ENCODE measurements at places on chromosomes 3 and 15.
A peak's percentile ranks its signal among the peaks of the same experiment; 100 is the strongest.

DNA sequence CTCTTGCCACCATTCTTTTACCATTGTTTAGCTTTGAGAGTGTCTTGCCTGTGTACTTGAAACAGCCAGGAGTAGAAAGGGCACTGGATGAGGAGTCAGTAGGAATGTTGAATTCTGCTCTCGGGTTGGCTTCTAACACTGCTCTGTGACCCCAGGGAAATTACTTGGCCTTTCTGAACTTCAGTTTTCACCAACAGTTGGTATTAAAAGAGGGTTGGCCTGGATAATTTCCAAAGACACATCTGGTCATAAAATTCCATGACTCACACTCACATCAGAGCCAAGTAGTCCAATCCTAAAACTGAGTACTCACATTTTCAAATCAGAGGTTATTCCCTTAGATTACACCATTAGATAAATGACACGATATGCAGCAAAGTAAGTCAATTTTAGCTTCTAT, 141.6 kb downstream of the ECT2 start:
- DNase-seq, result no peak

- DNase-seq, result no peak
Observed at GRCh38 chr3:31704591-31705179, 172.0 kb downstream of the STT3B start.

DNA sequence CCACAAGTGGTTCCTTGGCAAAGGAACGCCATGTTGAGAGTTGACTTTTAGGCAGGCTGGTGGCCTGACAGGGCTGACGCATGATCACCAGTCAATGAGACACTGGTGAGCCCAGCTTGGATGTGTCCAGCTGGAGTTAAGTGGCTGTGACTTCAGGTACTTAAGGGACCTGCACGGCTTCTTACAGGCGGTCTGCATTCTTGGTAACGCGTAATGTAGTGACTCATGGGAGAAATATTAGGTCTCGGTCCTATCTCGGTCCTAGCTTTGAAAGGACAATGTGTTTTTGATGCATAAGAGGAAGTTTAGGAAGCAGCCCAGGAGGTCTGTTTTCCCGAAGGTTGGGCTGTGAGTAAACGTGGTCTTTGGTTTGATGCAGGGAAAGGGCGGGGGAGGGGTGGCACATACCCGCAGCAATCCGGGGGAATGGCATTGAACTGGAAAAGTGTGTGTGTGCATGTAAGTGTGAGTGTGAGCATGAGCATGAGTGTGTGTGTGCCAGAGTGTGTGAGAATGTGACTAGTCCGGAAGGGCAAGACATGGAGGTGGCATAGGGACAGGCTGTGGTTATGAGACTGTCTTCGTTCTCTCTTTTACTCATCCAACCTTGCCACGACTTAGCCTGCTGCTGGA, 55.3 kb downstream of the FAM43A start:
- no peak for DNase-seq

DNA sequence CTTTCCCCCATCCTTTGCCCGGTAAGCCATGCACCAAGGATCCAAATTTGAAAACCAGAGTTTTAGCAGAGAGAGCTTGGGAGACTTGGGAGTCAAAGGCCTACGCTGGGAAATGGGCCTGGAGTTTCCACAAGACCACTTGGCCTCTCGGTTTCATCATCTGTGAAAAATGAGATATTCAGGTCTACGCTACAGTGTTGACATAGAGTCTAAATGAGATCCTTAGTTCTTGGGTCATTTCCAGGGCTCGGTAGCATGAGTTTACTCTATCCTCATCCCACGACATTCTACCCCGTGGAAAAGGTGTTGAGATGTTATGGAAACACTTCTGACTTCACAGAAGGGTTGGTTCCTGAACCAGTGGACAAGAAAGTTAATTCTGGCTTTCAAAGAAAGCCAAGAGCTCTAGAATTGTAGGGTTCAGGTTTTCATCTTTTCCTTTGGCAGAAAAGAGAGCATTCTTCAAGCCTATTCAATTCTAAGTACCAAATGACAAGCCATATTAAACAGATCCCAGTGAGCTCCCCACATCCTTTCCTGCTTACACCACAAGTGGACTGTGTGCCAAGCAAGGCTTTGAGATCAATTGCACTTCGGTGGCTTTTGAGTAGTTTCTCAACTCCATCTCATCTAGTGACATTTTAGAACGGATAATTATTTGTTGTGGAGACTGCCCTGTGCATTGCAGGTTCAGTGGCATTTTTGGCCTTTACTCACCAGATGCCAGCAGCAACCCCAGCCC, 219.7 kb downstream of the SLCO3A1 start:
- DNase-seq, result no peak

DNA sequence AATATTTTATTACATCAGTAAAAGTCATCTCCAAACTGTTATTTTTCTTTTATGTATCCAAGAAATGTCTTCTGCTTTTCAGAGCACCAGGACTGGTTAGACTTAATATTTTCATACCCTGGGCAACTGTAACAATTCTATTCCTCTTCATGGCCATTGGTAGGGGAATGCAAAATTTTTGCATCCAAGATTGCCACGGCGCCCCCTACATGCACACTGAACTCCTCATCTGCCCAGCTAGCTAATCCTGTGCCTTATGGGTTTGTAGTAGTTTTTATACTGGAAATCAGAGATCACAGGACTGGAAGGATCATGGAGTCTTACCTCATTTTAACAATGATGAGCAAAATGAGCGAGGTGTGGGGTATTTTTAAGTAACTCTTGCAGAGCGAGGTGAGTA, 74.2 kb downstream of the CRTC3 start:
- no peak for DNase-seq

GRCh38 chr3:186883686-186884058, 41.2 kb downstream of the ADIPOQ start:
- DNase-seq, result no peak

GRCh38 chr15:82833362-82833682, 23.9 kb downstream of the WHAMM start:
- no peak for DNase-seq

DNA sequence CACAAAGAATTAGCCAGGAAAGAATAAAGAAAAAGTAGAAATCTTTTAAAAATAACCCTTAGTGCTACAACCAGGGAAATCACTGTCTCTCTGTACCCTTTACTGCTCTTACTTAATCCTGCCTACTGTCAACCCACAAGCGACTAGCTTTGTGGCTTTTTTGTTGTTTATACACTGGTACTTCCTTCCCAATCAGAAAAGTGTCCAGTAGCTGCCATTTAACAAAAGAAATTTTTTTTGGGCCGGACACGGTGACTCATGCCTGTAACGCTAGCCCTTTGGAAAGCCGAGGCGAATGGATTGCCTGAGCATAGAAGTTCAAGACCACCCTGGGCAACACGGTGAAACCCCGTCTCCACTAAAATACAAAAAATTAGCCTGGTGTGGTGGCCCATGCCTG, 13.8 kb upstream of the FAM219B start:
- no peak for DNase-seq

GRCh38 chr3:72678867-72679266, 169.4 kb downstream of the SHQ1 start:
- no peak for DNase-seq

GRCh38 chr3:191268737-191269136, 60.5 kb upstream of the CCDC50 start:
- DNase-seq, result no peak

- DNase-seq, result peak; percentile 45
Observed at GRCh38 chr3:13705051-13705450, 156.1 kb downstream of the FBLN2 start.

GRCh38 chr15:62834686-62835329, 207.7 kb upstream of the TPM1 start:
- DNase-seq, result no peak

DNA sequence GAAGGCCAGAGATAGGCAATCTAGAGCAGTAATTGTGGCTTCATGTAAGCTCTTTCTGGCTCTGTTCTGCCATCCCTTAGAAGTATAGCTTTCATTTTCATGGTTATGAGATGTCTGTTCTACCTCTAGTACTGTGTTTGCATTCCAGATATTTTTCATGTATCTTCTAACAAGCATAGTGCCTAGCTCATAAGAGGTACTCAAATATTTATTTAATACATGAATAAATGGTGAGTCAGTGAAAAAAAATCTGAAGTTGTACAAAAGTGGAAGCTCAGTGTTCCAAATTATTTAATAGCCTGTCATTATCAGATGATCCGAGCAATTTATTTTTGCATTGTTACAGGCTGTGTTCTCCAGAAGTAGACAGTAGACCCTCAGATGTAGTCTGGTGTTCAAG, 64.3 kb downstream of the OXSM start:
- no peak for DNase-seq

DNA sequence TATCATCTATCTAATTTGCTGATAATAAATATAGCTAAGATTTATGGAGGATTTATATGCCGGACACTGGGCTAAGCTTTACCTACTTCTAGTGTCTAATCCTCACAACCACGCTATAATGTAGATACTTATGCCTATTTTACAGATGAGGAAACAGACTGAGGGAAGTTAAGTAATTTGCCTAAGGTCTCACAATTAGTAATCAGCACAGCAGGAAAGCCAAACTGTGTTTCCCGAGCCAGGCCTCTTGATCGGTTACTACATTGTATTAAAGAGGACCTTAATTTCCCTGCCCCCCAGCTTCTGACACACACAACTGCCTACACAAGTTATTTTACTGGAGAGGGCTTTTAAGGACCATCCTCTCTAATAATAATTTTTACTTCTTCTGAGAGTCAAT, 40.9 kb downstream of the ONECUT1 start:
- no peak for DNase-seq

DNA sequence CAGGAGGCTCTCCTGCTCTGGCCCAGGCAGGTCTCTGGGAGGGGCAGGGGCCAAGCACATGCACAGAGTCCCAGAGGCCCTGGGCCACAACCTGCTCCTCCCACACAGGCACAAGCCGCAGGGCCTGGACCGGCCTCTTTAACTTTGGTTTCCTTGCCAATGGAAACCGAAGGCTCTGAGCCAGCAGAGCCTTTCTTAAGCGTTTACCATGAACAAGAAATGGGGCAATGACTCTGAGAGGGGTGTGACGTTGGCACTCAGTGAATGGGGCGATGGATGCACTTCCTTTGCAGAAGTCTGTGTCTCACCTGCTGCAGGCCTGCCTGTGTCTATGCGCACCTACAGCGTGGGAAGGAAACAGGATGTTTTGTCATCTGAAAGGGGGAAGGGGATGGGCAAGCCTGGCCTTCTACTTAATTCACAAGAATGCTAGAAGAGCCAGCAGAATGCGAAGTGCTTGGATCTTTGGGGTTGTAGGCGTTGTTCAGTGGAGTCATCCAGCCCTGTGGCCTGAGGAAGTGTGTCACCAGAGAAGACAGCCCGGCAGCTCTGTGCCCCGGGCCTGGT, 41.8 kb downstream of the IFT122 start:
- peak; percentile 95 for DNase-seq

DNA sequence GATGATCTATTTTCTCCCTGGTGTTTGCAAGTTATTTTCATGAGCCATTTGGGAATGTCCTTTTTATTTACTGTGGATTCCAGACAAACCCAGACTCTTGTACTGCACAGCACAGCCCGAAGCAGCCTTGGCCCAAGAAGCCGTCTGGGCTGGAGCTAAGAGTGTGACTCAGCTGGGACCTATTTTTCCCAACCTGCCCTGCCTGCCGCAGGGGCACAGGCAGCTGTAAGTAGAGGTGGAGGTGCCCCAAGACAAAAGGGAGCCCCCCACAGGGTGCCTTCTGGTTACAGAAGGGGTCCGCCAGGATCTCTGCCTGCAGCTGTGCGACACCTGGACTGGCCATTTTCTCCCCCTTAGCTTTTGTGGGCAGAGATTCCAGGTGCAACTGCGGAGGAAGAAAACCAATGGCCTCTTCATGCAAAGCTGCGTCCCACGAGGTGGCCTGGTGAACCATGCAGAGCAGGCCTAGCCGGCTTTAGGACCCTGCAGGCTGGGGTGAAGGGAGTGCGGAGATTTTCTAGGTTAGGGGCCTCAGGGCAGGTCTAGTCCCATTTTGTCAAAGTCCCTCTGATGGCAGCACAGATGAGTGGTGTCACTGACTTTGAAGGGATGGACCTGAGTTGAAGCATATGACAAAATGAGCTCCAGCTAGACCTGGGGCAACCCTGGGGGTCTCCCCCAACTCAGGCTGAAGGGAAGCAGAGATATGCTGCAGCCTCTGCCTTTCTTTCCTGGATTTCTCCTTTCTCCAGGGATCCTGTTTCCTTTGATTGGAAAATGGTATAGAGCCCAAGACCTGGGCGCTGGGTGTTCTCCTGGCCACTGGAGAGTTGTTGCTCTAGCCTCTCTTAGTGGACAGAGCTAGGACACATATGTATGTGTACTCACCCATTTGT, 131.2 kb downstream of the KLF13 start:
- peak; percentile 82 for DNase-seq

DNA sequence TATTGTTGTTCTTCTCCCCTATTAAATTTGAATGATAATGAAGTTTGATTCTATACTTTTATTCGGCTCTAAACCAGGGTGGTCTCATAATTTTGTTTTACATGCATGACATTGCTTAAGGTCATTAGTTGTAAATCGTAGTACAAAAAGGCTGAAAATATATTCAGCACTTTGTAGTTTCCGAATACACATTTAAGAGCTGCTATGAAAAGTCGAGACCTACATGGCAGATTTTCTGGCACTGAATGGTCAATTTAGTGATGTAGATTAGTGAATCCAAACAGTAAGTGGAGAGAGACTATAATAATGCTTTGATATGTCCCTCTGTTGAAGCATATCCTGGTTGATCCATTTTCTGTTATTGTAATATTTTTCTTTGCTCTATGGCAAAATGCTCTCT, 254.0 kb upstream of the SOX2 start:
- DNase-seq, result no peak

- DNase-seq, result no peak
Observed at GRCh38 chr15:48577469-48577868, 68.0 kb downstream of the FBN1 start.

GRCh38 chr15:80636675-80637074, 58.4 kb upstream of the ABHD17C start:
- DNase-seq, result no peak

DNA sequence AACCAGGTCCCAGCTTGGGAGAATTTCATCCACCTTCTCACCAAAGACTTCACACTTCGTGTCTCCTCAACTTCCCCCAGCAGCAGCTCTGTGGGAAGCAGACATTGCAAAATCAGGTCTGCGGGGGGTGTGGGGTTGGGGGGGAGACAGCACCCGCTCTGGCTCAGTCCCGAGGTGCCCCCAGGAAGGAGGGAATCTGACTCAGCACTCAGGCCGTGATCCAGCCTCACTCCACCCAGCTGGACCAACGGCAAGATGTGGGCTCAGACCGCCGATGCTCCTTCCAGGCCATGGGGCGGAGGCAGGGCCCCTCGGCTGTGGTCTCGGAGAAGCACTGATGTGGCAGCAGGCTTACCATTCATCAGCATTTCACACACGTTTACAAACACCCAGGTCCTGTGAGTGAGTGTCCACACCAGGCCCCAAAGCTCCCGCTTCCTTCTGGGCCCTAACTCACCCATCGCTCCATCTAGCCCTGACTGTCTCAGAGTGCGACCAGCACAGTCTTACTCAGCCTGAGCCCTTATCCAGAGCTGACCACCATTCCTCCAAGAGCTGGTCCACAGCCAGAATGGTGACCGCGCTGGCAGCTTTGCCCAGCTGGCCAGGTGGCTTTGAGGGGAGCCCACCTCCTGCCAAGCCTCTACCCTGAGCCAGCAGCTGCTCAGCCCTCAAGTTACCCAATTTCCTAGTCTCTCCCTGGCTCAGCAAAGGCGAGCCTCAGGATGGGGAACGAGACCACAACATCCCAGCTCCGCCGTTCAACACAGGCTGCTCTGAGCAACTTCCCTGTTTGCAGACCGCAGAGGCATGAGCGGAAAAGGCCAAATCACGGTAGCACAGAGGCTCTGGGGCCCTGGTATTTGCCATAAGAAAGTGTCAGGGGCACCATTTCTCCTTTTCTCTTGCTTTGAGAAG, 3.3 kb downstream of the STAB1 start:
- peak; percentile 66 for DNase-seq

- DNase-seq, result no peak
Observed at GRCh38 chr15:34986326-34986725, 1.8 kb downstream of the ZNF770 start.

- no peak for DNase-seq
Observed at GRCh38 chr3:29344935-29345334, 64.1 kb downstream of the RBMS3 start.

Data from lower leg skin (tissue), 4 donors.